ENCODE measurements at places on chromosomes 3 and 15.
A peak's percentile ranks its signal among the peaks of the same experiment; 100 is the strongest.

DNA sequence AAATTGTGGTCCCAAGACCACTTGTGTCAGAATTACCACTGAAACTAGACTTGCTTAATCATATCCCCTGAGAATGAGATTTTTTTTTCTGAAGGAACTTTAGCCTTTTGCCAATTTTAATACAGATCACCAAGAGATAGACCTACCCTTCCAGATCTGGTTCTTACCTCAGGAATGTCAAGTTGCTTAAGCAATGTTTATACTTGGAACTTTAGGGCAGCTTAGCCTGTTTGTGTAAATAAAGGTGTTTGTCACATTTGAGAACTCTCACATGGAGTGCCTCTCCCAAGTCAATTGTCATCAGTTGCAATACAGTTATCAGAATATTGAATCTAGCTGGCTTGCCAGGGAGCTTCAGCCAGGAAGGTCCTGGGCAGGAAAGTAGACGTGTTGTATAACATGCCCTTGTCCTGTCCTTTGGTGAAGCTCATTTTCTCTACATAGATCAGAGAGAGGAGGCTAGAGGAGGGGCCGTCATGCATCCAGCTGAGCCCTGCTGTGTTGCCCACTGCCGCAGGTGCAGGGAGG is 3.9 kb downstream of the GPD1L start:
- no peak for DNase-seq

DNA sequence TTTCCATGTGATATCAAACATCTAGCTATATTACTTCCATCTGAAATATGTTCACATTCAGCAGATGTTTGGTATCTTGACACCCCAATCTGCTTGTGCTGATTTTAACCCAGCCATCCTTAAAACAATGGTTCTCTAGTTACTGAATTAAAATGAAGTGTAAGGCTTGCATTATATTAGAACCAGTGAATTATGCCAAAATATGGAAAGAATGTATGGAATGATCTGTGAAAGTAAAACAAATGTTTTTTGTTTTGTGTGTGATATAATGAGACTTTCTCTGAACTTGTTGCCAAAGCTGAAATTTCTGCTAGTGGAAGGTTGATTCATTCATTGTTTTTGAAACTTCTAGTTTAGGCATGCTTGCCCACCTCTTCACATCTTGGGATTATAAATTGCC is 317.1 kb downstream of the MEX3B start:
- DNase-seq: no peak

DNA sequence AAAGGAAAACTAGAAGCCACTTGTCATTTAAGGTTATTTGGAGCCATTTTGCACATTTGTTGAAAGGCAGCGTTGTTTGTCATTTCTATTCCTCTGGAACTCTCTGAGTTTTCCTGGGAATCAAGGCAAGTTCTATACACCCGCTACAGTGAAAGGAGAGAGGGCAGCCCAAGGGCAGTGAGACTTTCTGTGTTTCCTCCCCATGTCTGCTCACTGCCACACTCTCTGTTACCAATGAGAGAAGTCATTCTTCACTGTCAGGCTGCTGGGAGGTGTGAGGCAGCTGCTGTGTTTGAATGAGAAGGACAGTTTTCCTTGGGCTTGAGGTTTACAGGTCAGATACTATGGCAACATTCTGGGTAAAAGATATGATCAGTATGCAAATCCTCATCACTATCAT is 36.0 kb downstream of the ATP13A5 start:
- DNase-seq: no peak

GRCh38 chr3:127174284-127174683 is 18.6 kb upstream of the PRR23E start:
- no peak for DNase-seq

- DNase-seq: peak; percentile 86
These were observed 44.6 kb downstream of the ZIC4 start for GRCh38 chr3:147361454-147362420.

DNA sequence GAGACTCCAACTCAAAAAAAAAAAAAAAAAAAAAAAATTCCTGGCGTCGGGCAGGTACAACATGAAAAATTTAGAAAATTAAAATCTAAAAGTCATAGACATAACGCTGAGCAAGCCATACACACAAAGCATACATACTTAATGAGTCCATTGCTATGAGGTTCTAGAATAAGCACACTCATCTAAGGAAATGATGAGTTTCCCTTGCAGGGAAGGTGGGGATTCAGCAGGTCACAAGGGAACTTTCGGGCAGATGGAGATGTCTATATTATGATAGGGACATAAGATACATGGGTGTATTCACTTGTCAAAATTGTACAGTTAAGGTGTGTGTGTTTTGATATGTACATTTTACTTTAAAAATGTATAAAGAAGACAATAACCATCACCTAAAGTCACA is 120.2 kb upstream of the LIPC start:
- no peak for DNase-seq

- no peak for DNase-seq
These were observed 19.0 kb upstream of the TRAK1 start for GRCh38 chr3:42071904-42072812.

GRCh38 chr3:37662785-37663184 is 198.9 kb upstream of the CTDSPL start:
- no peak for DNase-seq

GRCh38 chr15:31867536-31868442 is 162.5 kb upstream of the CHRNA7 start:
- DNase-seq: peak; percentile 82

Data from activated CD8-positive, alpha-beta memory T cell treated with anti-CD3 and anti-CD28 coated beads, Interleukin-2, amount 50 U/mL, for 48 hours (primary cell).